ENCODE measurements at places on chromosomes 7 and 10. TPM values are rescaled to one million over a fixed set of nuclear protein-coding genes. Genes with fewer than 3 reads are reported as not detected.

Gene HYAL4
- total RNA-seq, result not detected

Gene UROS
- 68.8 TPM for total RNA-seq

DNA sequence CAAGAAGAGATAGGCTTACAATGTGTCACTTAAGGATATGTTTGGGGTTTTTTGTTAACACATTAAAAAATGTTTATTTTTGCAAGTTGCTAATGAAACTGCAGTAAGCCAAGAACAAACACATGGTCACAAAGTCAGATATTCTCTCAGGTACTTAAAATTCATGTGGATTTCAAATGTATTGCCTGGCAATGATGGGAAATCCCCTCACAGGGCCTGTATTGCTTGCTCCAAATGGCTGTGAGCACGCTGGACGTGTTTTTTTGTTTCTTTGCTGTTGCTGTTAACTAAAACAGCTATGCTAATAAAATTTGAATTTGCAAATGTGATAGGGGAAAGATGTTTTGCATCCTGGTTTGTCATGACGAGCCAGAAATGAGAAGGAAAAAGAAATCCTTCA lies 3.8 kb upstream of the CELF2 start:
- no peak for DNase-seq

GRCh38 chr7:5284304-5285281 lies 1.9 kb downstream of the SLC29A4 start:
- DNase-seq, result peak; percentile 42

DNA sequence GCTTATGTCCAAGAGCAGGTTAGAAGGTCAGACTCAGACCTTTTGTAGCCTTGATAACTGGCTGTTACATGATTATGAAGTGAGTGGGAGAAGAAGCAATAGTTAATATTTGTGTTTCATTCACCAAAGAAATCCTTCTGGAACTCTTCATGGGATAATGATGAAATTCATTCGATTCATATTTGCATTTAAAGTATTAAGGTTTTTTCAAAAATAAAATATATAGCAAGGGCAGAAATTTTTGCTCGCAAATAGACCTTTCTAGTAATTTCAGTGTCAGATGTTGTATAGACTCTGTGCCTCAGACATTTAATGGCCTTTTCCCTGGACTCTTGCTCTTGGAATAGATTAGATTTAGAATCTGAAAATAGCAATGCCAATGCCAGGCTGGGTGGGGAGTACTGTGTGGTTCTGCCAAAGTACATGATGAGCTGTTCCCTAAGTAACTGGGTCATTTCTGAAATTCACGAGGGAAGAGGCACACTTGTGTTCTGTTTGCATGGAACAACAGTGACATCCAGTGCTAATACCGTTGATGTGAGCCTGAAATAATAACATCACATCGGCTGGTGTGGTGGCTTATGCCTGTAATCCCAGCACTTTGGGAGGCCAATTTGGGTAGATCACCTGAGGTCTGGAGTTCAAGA lies 119.2 kb downstream of the MBL2 start:
- DNase-seq, result no peak

DNA sequence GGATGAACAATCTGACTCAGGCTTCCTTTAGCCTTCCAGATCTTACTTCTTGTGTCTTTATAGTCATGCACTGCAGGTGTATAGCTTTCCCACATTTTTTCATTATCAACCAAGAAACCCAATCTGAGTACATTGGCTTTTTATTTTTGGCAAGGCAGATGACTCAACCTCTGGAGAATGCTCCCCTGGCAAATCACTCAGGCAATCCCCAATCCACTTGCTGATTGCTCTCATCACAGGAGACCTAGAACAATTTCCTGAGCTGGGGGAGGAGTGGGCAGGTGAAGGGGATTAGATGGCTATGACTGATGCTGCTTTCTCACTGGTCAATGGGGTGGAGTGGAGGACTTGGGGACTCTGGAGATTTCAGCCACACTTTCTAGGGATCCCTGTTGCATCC lies 134.4 kb downstream of the SLC16A9 start:
- no peak for DNase-seq

GRCh38 chr10:14723052-14723689 lies 51.5 kb downstream of the FAM107B start:
- no peak for DNase-seq

DNA sequence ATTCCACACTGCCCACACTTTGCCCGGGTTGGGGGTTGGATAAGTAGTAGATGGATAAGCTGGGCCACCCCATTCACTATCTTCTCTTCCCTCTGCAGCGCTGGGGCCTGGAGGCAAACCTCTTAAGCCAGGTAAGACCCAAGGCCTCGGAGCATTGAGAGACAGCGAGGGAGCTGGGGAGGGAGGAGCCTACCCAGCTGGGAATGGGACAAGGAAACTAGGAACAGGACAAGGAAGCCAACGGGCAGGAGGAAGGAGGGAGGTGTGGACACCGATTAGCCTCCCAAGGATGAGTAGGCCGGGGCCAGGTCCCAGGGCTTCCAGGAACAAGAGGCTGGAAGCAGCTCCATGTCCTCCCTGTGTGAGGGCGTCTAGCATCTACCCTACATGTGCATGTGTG lies 9.6 kb downstream of the ELN start:
- DNase-seq, result no peak

DNA sequence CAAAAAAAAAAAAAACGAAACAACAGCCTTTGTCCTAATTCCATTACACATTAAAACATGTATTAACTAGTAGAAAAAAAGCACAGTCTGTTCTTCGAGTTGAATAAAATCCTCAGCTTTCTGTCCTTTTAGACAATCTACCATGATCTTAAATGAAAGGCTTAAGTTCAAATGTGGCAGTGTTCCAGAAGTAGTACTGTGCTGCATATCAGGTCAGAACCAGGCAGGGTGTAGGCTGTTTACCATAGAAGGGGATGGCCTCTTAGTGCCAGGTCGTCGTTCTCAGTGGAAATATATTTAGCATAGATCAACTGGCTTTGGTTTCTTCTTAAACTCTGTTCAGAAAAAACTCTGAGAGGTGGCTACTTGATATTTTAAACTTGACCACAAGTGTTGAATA lies 612.0 kb downstream of the CNTNAP2 start:
- no peak for DNase-seq

- DNase-seq, result no peak
Measured at GRCh38 chr10:27716521-27716920, 29.1 kb downstream of the MKX start.

Gene ANKRD61
- not detected for total RNA-seq

DNA sequence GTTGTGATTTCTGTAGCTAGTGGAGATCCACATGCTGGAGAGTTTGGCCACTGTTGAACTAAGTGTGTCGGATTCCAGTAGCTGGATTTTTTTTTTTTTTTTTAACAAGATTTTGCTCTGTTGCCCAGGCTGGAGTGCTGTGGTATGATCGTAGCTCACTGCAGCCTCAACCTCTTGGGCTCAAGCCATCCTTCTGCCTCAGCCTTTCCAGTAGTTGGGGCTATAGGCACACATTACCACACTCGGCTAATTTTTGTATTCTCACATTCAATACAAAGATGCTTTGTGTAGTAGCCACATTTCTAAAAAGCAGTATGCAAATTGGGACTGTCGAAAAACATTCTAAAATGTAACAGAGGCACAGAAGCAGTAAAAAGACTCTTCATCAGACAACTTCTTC lies 63.5 kb downstream of the RABGEF1 start:
- DNase-seq, result no peak

GRCh38 chr10:114479307-114479706 lies 75.0 kb upstream of the AFAP1L2 start:
- DNase-seq, result no peak

- DNase-seq, result no peak
Measured at GRCh38 chr10:70466951-70467350, 11.6 kb upstream of the PALD1 start.

DNA sequence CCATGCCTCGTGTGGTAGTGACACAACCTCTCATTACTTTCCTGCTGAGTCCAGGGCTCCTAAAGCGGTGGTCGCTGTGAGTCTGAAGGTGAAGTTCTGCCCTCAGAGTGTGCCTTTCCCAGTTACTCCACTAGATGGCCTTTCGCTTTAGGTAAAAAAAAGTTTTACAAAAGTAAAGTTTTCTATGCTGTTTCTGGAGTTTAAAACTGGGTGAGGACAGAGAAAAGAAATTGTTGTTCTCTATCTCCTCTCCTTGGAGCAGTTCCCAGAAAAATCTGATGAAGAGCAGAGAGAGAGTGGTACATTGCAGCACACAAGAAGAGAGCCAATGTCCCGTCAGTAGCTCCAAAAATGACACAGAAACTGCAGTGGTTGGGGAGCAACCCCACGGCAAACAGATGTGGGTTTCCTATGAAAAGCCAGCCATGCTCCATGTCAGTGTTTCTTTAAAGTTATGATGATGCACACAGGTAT lies 257.1 kb downstream of the GLI3 start:
- DNase-seq, result no peak

Data from renal cortical epithelial cell (primary cell).